ENCODE measurements at places on chromosomes 2 and 18.

- no peak for DNase-seq
Observed at GRCh38 chr2:9967053-9967775, 15.7 kb downstream of the GRHL1 start.

- DNase-seq: no peak
Observed at GRCh38 chr2:10166676-10167292, 44.2 kb downstream of the RRM2 start.

DNA sequence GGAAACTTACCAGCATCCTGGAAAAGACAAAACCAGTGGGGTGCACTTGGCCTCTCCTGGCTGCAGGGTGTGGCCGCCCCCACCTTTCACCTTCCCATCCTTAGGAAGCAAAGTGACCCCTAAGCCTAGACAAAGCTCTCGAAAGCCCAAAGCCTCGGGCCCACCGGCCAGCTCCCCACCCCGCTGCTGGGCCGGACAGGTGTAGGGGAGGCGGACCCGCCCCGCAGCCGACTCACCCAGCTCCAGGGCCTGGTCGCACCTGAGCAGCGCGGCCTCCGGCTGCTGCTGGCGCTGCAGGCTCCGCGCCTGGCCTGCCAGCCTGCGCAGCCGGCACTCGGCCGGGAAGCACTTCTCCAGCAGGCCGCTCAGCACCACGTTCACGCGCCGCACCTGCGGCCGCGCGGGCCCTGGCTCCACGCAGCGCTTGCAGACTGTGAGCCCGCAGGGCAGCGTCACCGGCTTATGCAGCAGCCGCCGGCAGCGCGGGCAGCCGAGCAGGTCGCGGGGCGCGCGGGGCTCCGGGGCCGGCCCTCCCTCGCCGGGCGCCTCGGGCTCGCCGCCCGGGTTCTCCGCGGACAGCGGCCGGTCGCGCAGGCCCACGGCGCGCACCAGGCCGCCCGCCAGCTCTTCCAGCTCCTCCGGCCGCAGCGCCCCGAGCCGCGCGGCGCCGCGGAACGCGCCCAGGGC, 979 bp downstream of the LONRF2 start:
- no peak for DNase-seq

DNA sequence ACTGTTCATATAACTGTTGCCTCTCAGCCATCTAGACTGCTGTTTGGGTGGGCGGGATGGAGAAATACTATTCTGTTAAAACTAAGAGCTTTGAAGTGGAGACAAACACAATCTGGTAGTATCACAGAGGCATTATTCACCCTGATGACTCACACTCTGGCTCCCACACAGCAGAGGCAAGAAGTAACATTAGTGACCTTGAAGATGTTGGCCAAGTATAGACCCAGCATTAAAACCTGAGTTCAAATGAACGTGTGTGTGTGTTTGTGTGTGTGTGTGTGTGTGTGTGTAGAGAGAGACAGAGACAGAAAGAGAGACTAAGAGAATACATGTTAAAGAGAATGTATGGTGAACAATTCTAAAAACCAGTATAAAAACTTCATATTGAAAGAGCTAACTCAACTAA, 22.5 kb upstream of the ACVR1 start:
- no peak for DNase-seq

DNA sequence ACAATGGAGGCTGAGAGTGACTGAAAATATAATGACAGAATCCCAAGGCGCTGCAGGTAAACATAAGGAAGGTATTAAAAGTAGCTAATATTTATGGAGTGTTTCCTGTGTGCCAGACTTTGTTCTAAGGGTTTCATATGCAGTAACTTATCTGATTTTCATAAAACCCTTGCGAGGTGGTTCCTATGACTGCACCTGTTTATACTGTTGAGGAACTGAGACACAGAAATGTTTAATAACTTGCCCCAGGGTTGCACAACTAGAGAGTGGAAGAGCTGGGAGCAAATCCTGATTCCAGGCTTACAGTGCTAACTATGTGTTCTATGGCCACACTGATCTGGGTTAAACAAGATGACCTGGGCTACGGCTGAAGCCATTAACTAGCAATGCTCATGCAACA, 2.4 kb downstream of the SP110 start:
- DNase-seq: no peak

- DNase-seq: no peak
Observed at GRCh38 chr2:222796413-222797103, 64.3 kb upstream of the ACSL3 start.

DNA sequence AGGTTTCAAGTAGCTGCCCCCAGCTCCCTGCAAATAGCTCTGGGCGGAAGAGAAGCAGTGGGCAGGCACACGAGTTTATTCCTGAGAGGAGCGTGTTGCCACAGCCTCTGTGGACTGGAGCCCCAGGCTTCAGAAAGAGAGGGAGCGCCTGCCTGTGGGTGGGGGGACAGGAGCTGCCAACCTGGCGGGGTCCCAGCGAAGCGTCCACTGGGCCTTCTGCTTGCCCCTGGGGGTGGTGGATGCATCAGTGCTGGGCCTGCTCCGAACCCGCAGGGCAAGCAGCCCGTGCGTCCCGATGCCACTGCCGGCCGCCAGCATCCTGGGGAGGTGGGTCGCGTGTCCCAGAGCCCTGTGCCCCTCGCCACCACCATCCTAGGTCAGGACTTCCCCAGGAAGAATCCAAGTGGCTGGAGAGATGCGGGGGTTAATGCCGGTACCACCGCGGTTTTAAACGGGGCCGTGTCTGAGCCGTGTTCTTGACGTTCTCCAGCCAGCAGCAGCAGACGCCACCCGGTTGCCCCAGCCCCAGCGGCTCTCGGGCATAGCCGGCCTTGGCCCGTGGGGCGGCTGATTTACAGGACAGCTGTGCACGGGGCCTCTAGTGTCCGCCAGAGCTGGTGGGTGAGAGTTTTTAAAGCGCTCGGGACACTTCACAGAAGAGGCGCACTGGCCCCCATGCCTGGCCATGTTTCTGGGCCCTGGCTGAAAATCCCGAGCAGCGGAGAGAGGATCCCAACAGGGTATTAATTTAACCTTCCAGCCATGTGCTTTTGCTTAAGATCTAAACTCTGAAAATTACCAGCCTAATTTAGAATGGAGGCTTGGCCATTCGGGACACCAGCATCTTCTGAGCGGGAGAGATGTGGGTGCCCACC, 84.7 kb downstream of the NFATC1 start:
- DNase-seq: no peak

- DNase-seq: no peak
Observed at GRCh38 chr2:240554767-240555493, 2.9 kb downstream of the ANKMY1 start.

DNA sequence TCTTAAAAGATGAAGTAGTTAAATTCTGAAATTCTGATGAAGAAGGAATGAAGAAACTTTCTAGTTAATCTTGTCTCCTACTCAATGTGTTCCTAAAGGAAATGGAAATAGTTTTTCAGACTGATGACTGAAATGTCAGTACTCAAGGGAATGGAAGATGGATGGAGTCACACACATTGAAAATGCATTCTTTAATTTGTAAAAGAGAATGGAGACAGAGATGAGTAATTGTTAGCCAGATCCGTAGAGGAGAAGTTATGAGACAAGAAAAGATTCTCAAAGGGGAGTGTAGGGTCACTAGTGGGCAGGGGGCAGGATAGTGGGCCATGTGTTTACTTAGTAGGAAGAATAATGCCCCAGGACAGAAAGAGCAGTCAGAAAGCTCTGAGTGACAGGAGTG, 13.3 kb downstream of the ZSWIM2 start:
- DNase-seq: no peak

GRCh38 chr2:46802665-46803546, 112.7 kb downstream of the MCFD2 start:
- no peak for DNase-seq

DNA sequence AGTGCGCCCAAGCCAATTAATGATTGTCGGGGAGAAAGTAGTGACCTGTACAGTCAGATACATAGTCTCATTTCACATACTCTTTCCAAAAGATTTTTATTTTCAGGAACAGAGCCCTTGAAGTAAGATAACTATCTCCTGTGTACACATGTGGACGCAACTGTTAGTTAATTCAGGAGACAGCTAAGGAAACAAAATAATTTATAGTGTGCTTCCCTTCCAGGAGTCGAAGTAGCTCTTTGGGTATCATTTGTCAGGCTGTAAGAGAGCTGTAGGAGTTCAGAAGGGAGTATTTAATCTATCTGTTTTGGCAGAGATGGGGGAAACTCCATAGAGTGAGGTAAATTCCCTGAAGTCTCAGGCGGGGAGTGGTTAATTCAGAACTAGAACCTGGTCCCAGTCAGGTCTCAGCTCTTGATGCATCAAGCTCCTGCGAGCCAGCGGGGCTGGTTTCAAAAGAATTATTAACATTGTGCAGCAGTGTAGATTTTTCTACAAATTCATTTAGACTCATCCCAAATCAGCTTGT, 63.0 kb downstream of the MAPK4 start:
- no peak for DNase-seq

- DNase-seq: no peak
Observed at GRCh38 chr2:111024496-111024895, 96.2 kb upstream of the BCL2L11 start.

DNA sequence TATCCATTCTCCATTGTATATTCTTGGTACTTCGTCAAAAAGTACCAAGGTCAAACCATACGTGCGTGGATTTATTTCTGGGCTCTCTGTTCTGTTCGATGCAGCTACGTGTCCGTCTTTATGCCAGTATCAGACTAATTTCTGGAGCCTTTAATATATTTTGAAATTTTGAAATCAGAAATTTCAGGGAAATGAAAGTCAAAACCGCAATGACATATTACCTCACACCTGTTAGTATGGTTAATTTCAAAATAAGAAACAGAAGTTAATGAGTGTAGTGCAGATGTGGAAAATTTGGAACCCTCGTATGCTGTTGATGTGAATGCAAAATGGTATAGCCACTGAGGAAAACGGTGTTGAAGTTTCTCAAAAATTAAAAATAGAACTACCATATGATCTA, 156.1 kb upstream of the TRIB2 start:
- no peak for DNase-seq

GRCh38 chr2:204172145-204172600, 235.6 kb downstream of the ICOS start:
- DNase-seq: no peak

DNA sequence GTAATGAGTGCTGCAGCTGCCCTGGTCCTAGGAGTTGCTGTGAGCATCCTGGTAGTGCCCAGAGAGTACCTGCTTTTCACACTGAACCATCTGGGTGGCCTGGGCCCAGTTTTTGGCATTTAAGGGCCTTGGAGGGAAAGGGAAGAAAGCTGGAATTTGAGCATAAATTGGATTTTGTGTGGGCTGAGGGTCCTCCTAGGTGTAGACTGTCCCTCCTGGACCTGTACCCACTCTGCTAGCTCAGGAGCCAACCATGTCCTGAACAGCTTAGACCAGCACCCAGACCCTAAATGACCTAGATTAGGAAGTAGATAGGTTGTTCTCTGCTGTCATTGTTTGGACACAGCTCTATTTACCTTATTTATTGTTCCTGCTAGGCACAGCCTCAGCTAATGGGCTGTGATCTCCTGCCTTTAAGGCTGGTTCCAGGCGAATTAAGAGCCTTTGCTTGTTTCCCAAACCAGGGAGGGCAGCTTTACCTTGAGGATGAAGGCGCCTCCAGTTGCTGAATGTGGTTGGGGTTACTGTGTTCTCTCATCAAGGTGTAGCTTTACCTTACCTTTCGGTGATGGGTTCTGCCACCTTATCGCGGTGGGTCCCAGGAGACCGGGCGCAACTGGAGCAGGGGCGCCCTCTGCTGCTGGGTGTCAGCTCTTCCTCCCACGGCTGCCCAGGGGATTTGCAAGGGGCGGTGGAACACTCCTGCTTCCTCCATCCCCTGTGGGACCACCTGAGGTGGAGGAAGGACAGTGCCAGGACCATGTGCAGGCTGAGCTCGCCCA, 34.4 kb downstream of the ITGA6 start:
- DNase-seq: no peak

DNA sequence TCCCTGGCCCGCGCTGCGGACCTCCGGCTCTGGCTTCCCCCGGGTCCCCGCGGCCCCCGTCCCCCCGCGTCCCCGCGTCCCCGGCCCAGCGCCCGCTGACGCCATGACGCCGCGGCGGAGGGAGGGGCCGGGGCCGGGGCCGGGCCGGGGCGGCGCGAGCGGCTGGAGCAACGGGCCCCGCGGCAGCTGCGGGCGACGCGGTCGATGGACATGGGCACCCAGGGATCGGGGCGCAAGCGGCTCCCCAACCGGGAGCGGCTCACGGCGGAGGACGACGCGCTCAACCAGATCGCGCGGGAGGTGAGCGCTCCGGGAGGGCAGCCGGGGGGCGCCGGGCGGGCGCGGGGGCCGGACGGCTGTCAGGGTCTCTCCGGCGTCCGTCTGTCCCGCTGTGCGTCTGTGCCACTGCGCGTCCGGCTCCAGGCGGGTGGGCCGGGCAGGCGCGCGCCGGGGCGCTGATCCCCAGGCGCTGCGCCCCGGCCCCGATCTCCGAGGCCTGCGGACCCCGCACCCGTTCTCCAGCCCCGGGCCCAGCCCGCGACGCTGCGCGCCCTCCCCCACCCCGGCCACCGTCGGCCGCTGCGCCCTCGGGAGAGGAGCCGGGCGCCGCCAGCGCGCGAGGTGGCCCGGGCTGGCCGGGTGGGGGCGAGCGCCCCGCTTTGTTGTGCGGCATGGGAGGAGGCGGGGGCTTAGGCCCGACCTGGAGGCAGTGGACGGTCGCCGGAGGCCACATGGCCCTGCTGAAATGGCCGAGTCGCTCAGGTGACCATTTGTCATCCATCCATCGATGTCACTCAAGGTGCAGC, at the start of gene LRRFIP1:
LRRFIP1 (plus strand) TSS at position 147 of the 806 bp plus-strand sequence; CDS start at position 205, 58 bp downstream.
- DNase-seq: no peak
